ENCODE measurements at places on chromosomes 16 and 17.

- no peak for DNase-seq
Measured at GRCh38 chr17:76969598-76970172, 101.5 kb downstream of the MGAT5B start.

- no peak for DNase-seq
Measured at GRCh38 chr17:71402661-71403141, 718.1 kb upstream of the SOX9 start.

GRCh38 chr17:4433515-4434031, at the start of gene SPNS3:
TSS of gene SPNS3 (plus strand) at chr17:4433940. CDS start at chr17:4433968, 28 bp downstream.
- no peak for DNase-seq

DNA sequence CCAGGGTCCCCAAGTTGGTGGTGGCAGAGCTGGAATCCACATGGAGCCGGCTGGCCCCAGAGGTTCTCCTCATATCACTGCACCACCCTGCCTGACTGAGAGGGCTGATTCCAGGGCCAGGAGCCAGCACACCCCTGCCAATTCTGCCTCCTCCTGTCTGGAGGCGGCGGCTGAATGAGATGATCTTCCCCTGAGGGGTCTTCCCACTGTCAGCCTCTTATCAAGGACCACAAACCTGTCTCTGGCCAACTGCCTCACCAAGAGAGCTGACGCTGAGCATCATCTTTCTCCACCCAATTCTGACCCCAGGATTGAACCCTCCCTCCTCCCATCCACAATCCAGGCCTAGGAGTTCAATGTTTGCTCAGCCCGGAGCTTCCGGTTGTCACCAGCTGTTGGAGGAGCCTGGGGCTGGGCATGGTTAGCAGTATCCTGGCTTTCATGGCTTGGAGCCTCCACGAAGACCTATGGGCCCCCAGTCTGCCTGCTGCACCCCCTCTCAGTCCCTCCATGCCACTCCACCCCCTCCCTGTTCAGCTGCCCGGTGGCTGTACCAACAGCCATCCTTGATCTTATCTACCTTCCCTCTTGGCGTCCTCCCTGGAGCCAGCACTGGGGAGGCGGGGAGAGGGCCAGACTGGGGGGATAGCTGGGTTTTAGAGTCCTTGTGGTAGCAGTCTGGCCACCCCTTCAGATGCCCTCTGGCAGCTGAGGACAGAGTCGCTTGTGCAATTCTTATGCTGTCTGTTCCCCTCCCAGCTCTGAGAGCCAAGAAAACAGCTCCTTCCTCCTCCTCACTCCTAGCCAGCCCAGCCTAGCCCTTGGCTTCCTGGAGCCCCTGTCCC, 25.6 kb downstream of the ABCC3 start:
- DNase-seq = no peak

- no peak for DNase-seq
Measured at GRCh38 chr16:76656994-76657393, 379.8 kb downstream of the CNTNAP4 start.

DNA sequence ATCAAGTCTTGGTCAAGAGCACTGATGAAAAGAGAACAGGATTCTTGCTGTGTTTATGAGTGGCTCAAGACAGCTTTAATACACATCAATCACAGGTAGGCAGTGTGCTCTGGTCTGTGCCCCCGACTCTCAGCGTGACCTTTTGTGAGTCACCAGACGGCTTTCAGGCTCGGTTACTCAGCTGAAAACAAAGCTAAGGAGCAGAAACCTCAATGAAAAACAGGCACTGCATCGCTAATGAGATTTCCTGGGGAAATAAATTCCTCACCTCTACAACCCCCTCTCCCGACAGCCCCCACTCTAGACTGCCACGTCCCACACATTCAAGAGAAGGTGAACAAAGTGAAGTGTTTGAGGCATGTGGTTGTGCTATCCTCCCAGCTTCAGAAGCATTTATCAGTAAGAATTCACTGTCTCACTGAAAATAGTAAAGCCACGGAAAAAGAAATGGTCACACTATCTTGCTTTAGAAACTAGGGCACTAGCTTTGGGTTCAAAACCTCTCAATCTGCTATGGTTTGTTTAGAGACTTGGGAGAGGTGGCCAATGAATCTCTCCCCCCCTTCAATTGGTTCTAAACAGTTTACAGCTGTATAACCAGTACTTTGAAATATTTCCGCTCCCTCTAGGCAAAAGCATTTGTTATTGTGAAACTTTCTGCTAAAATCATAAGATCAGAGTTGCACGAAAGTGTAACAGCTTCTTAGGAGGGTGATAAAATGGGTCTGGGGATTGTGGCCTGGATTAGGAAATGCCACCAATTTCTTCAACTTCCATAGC, 199.5 kb upstream of the PMFBP1 start:
- no peak for DNase-seq

GRCh38 chr16:46706642-46707041, 17.2 kb downstream of the ORC6 start:
- DNase-seq = no peak

GRCh38 chr16:89155184-89155679, 16.3 kb upstream of the CDH15 start:
- DNase-seq = no peak

DNA sequence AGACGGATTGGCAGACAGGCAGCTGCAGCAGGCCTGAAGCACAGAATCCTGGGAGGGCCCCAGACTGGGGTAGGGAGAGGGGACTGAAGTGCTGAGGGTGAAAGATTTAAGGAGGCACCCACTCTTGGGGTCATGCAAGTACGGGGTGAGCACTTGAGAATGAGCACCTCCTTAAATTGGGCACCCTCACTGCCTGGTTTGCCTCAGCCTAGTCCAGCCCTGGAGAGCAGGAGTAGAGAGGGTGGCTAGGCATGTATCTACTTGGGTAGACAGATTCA, 154.1 kb upstream of the CDC42EP4 start:
- DNase-seq = no peak

- no peak for DNase-seq
Measured at GRCh38 chr17:66365903-66366302, 63.5 kb downstream of the PRKCA start.

GRCh38 chr17:81142301-81143199, 22.8 kb upstream of the PVALEF start:
- DNase-seq = peak; percentile 59

- no peak for DNase-seq
Measured at GRCh38 chr17:49344914-49345313, 17.1 kb downstream of the ZNF652 start.

- no peak for DNase-seq
Measured at GRCh38 chr17:13503526-13503925, 98.2 kb downstream of the HS3ST3A1 start.

DNA sequence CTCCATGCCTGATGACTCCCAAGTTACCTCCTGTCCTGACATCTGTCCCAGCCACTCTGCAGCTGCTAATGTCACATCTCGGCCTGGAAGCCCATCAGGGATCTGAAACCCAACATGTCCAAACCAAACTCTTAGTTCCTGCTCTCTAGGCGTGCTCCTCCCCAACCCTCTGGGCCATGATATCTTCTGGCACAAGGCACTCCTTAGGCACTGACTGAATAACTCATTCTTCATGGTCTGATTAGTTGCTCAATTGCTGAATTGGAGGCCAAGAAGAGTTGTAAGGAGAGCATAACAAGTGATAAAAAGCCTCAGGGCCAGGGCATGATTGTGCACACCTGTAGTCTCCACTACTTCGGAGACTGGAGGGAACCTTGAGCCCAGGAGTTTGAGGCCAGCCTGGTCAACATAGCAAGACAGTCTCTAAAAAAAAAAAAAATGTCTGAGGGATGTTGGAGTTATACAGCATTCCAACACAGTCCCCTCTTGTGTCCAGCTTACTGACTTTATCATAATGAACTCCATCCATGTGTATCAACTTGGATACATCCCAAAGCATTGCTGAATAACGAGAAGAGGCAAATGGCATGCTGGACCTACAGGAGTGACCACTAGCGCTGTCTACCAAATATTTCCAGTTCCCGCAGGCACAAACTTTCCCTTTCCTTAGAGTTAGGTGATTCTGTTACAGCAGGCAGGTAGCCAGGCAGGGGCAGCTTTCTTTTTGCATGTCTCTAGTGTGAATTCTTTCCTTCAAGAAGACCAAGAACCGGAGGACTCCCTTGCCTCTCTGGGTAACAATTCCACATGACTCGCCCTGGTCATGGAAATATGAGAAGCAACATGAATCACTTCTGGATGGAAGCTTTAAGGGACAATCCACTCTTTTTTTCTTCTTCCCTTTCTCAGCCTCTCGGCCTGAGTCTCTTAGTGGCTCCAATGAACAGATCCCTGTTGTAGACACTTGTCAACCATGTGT, 18.1 kb upstream of the SHCBP1 start:
- DNase-seq = no peak

DNA sequence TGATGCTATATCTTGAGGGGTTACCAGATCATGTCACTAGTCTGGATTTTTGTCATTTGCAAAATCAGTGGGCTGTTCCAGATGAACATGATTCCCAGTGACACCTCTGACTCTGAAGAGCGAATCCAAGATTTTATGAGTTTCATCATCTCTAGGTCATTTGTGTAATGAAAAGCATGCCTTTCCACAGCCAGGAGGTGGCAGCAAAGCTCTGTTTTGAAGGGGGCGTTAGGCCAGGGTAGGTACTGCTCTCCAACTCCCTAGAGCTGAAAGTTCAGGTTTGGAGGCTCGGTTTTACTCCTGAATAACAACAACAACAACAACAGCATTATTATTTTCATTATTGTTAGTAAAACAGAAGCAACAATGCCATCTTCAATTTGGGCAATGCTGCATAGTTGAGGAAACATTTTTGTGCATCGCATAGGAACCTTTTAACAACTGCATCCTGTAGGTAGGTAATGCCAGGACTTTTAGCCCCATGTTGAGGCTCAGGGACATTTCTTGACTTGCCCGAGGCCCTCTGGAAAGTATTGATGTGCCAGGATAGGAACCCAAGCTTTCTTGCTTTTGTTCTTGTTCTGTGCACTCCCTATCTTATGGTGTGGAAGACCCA, 77.0 kb downstream of the MYH13 start:
- DNase-seq = no peak

- no peak for DNase-seq
Measured at GRCh38 chr17:36184023-36184765, 7.8 kb upstream of the TBC1D3B start.

- no peak for DNase-seq
Measured at GRCh38 chr17:66401364-66401763, 99.0 kb downstream of the PRKCA start.
